ENCODE measurements at places on chromosomes 6 and 20. TPM values are rescaled to one million over a fixed set of nuclear protein-coding genes. Genes with fewer than 3 reads are reported as not detected.

Gene MRAP2
- 0.50 TPM for total RNA-seq

Gene BTN1A1
- total RNA-seq = not detected

Gene NOX3
- not detected for total RNA-seq

Gene DSP
- total RNA-seq = 0.44 TPM

Gene SLC44A4
- total RNA-seq = not detected

Gene SPACA1
- not detected for total RNA-seq

Gene DCDC2
- not detected for total RNA-seq

Gene LY6G6D
- not detected for total RNA-seq

Gene LPIN3
- total RNA-seq = 5.4 TPM

Gene ADGRF4
- under 0.01 TPM for total RNA-seq

Gene PTCHD4
- 3.5 TPM for total RNA-seq

Gene SYNE1
- total RNA-seq = 106 TPM

Gene ZC3H12D
- total RNA-seq = 0.15 TPM

Gene OR12D3
- total RNA-seq = not detected

Gene ELMO2
- total RNA-seq = 41.3 TPM

Gene OPRM1
- total RNA-seq = not detected

Gene PDE7B
- 48.1 TPM for total RNA-seq

Gene LINC00237
- total RNA-seq = not detected

Gene OPN5
- not detected for total RNA-seq

Gene EXOC2
- total RNA-seq = 40.3 TPM

Gene ASIP
- total RNA-seq = not detected

Data from smooth muscle cell of trachea (primary cell).